Mesothelial cell of epicardium (in vitro differentiated cells): ENCODE measurements at places on chromosomes 2 and 18.

DNA sequence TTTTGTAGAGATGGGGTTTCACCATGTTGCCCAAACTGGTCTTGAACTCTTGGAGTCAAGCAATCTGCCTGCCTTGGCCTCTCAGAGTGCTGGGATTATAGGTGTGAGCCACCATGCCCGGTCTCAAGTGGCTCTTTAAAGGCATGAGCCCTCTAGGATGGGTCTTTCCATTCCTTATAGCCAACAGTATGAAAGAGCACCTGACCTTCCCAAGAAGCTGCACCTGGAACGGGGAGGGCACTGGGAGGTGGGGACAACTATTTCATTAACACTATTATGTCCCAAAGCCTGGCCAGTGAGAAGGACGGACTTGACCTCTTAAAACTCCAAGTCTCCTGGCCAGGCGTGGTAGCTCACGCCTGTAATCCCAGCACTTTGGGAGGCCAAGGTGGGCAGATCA, 149.7 kb downstream of the ZFP36L2 start:
- DNase-seq: no peak

GRCh38 chr2:24434541-24434940, 56.5 kb upstream of the NCOA1 start:
- DNase-seq: no peak

GRCh38 chr18:12803069-12803936, 80.7 kb downstream of the PTPN2 start:
- DNase-seq: no peak

DNA sequence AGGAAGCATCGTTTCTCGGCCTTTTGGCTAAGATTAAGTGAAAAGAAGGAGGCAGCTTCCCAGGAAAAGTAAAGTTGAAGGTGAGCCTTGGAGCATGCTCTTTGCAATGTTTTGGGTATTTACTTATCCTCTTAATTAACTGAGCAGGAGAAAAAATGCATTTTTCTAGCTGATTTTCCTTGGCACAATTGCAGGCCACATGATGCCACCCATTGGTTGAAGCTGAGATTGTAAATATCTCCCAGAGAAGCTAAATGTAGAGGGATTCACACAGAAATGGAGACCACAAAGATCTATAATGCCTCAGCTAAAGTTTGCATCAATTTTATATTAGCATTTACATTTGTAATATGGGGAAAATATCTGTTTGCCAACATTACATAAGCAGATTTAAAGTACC, 294.1 kb downstream of the KCNS3 start:
- no peak for DNase-seq

DNA sequence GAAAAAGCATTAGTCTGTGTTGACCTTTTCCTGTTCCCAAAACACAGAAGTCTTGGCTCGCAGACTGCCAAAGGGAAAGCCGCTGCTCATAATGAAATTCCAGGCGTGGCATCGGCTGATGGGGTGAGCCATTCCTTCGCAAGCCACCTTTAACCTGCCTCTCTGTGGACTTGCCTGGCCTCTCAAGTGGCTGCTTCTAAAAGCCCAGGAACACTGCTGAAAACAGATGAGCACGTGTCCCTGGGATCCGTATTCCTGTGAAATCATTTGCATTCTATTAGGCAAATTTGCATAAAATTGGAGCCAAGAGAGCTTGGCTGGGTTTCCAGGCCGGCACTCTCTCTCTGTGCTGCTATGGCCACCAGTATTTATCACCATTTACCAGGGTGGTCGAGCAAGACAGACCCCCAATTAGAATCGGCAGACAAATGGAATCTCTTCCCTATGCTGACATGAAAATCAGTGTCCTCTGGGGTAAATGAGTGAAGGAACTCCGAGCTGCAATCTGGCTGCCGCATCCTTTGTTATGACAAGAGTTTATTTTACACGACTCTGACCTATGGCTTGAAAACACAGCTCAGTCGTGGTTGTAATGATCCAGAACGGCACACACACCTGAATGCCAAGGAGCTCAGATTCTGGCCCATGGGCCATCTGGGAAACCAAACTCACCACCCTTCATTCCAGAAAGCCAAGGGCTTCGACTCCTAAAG, 21.7 kb downstream of the BCL2 start:
- no peak for DNase-seq

DNA sequence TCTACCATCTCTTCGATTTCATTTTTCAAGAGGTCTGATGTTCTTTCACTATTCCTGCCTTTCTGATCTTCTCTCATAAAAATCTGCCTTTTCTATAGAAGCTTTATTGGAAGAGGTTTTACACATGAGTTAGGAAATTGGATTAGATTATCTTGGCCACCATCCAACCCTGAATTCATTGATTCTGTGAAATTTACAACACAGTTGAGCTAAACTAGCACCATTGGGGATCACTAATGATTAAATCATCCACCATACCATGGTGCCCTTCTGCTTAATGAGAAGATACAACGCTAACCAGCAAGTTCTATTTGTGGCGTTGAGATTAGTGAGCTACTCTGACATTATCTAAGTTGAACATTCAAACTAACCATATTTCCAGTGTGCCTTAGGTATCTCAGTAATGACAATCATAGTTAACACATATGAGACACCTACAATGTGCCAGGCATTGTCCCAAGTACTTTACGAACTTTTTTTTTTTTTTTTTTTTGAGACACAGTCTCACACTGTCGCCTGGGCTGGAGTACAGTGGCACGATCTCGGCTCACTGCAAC, 17.3 kb upstream of the LBH start:
- no peak for DNase-seq

DNA sequence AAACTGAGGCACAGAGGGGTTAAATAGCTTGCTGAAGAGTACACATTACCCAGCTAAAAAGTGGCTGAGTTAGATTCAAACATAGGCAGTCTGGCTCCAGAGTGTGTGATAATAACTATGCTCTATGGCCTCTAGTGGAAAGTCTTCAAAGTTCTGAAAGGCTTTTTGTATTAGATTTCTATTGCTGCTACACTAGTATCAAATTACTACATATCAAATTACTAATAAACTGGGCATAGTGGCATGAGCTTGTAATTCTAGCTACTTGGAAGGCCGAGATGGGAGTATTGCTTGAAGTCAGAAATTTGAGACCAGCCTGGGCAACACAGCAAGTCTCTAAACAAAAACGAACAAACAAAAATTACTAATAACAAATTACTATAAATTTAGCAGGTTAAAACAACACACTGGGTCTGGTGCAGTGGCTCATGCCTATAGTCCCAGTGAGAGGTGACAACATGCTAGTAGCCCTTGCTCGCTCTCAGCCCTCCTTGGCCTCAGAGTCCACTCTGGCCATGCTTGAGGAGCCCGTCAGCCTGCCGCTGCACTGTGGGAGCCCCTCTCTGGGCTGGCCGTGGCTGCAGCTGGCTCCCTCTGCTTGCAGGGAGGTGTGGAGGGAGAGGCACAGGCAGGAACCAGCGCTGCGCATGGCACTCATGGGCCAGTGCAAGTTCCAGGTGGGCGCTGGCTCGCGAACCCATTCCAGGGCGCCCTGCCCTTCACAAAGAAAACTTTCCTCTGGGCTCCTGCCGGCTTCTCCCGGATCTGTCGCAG, 38.2 kb upstream of the TWSG1 start:
- DNase-seq: no peak

DNA sequence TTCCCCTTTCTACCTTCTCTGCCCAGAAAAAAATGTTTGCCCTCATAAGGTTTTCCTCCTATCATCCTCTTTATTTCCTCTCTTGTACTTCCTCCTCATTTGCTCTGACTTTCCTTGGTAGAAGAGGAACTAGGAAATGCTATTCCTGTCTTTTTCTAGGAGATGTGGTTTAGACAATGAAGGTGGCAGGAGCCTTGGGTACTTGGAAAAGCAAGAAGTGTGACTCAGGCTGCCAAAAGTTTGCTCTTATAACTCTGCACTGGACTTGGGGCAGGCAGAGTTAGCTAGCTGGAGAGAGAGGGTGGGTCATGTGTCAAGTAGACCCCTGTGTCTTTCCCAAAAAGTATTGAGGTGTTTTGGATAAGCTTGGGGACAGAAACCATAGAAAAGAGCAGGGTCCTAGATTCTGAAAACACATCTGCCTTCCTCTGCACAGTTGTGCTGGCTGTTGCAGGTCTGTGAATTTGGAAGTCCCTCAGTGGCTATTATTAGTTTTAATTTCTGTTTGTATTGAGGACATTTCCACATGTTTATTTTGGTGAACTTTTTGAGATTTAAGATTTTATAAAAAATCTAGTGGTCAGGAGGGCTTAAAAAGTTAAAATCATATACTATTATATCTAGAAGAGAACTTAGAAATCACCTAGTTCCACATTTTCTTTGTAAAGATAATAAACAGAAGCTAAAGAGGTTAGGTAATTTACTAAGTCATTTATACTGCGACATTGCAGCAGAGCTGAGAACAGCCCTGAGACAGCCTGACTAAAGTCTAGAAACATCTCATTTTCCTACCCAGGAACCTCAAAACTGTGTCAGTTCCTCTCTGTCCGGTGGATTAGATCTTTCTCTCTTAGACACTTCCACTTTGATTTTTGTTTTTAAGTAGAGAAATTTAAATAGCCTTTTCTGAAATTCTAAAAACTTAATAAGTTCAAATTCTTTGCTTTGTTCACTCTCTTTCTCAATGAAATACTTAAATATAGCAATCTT, 16.0 kb downstream of the INSIG2 start:
- DNase-seq: no peak

- DNase-seq: no peak
These were observed 23.4 kb upstream of the TMEM87B start for GRCh38 chr2:112031473-112032223.

- no peak for DNase-seq
These were observed 2.8 kb upstream of the ZBTB14 start for GRCh38 chr18:5298156-5298852.

GRCh38 chr2:100767224-100767653, 52.7 kb upstream of the NPAS2 start:
- DNase-seq: no peak

GRCh38 chr2:150063432-150063889, 424.0 kb downstream of the RND3 start:
- DNase-seq: no peak

DNA sequence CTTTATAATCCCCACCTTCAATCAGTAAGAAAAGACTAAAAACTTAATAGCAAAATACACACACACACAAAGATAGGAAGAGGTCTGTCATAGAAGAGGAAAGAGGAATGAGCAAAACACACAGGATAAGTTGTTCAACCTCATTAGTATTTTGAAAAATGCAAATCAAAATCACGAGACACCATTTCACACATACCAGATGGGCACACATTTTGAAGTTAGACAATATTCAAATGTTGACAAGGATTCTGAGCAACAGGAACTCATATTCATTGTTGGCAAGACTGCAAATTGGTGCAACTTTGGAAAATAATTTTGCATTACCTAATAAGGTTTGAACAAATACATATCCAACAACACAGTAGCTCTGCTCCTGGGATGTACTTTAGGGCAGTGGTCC, 127.6 kb downstream of the RAB3GAP1 start:
- no peak for DNase-seq

- no peak for DNase-seq
These were observed 185.3 kb upstream of the ATP5MC3 start for GRCh38 chr2:175366815-175367214.

DNA sequence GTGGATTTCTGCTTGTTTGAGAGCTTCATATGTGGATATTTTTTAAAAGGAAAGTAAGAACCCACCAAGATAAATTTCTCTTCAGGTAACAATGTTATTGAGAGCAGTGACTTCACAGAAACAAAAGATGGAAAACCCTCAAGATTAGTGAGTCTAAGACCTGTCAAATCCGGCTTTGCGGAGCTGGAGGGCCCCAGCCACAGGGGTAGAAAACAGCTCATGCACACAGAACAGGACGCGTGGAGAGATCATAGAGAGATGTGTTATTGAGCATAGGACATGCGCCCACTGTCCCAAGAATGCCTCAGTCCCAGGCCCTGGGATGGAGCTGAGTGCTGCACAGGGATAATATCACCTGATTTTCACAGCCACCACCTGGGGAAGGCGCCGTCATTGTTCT, 21.3 kb downstream of the EDAR start:
- DNase-seq: no peak

GRCh38 chr18:39019989-39020388, 1454.4 kb upstream of the CELF4 start:
- no peak for DNase-seq

GRCh38 chr2:212936572-212936971, 214.8 kb downstream of the IKZF2 start:
- no peak for DNase-seq

- no peak for DNase-seq
These were observed 24.7 kb upstream of the CEP68 start for GRCh38 chr2:65031341-65032018.

- no peak for DNase-seq
These were observed 167.5 kb downstream of the BCL2 start for GRCh38 chr18:63152096-63152495.

- no peak for DNase-seq
These were observed 37.8 kb downstream of the HS6ST1 start for GRCh38 chr2:128280901-128281321.

DNA sequence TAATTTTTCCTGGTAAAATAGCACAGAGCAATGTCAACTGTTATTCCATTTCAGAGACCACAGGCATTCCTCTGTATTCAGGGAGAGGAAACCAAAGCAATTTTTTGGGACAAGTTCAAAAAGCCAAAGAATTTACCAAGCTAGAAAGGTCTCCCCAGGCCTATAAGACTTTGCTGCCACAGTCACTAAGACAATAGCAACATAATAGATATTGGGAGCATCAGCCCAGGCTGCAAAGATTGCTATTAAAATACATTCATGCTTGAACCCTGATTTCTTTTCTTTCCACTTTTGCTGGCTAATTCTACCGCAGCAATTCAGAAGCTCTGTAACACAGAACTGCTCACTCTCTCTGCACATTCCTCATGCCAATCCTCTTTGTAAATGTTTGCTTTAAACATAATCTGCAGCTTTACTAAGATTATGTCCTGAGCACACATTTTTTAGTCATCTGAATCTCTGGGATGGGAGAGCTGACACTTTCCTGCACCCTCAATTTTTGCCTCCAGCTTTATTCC, 76.3 kb downstream of the CLHC1 start:
- DNase-seq: no peak
